ENCODE measurements at places on chromosomes 2 and 18.
A peak's percentile ranks its signal among the peaks of the same experiment; 100 is the strongest.

- DNase-seq = no peak
These were observed 11.1 kb downstream of the GDF7 start for GRCh38 chr2:20678086-20678395.

DNA sequence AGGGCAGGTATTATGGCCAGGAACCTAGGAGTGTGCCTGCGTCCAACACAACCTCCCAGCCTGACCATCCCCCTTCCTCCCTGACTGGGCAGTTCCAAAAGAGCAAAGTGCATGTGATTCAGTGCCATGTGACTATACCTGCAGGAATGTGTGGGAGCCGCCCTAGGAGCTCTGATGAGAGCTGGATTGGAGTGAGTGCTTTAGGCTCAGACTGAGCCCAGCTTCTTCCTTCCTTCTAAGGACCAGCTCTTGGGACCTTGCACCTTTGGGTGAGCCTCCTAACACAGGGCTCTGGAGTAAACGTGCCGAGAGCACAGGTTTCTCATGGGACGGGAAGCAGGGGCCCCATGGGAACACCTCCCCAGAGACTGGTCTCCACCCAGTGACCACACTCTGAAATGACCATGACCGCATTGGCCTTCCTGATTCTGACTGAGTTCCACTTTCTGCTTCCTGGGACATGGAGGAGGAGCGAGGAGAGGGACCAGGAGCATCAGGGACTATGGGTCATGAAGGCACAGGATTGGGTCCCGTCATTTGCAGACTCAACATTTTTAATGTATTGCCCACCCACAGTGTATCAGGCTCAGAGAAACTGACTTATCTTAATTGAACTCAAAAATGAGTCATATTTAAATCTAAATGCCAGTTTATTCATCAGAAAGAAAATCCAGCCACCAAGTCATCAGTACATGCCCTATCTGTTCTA is 87.8 kb upstream of the BCL2L11 start:
- DNase-seq = no peak

DNA sequence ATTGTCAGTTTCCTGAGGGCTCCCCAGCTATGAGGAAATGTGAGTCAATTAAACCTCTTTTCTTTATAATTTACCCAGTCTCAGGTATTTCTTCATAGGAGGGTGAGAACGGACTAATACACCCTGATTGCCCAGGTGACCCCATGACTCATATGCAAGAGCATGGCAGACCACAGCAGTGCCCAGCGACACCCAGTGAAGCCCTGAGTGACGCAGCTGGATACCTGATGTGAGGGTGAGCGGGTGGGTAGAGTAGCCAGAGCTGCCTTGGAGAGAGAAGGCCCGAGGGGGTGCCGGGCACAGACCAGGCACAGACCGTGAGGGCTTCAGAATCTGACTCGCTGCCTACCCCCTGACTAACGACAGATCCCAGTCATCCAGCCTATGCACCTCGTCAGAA is 15.4 kb downstream of the ALPG start:
- no peak for DNase-seq

- DNase-seq = no peak
These were observed 31.9 kb upstream of the GPC1 start for GRCh38 chr2:240403396-240404104.

GRCh38 chr2:133139847-133140533 is 428.3 kb downstream of the NCKAP5 start:
- peak; percentile 59 for DNase-seq

GRCh38 chr2:179622112-179622511 is 239.3 kb downstream of the ZNF385B start:
- no peak for DNase-seq

DNA sequence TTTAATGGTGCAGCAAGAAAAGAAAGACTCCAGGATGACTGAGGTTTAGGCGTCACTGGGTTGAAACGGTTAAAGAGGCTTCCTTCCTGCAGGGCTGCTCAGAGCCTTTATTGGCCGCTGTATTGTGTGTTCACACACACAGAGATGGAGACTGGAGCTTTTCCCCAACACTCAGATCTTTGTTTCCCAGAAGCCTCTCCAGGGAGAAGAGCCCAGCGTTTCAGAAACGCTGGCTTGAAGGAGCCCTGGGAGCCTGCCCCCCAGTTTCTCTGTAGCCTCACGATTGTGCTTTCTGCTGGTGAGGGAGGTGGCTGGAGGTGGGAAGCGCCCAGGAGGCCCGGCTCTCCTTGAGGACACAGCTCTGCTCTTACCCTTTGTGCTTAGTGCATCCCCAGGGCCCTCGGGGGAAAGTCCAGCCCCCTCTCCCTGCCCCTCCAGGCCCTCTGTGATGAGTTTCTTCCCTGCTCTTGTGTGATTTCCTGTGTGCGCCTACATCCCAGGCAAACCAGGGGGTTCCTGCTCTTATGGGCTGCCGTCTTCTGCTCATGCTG is 37.1 kb downstream of the RRM2 start:
- no peak for DNase-seq

GRCh38 chr18:58532972-58533371 is 95.9 kb downstream of the ALPK2 start:
- DNase-seq = no peak

GRCh38 chr2:72847534-72848315 is 21.9 kb upstream of the EXOC6B start:
- no peak for DNase-seq

GRCh38 chr18:79938196-79938595 is 13.3 kb downstream of the SLC66A2 start:
- DNase-seq = no peak

Measured in OCI-M1 (cell line).